ENCODE measurements at places on chromosomes 11 and 22.

DNA sequence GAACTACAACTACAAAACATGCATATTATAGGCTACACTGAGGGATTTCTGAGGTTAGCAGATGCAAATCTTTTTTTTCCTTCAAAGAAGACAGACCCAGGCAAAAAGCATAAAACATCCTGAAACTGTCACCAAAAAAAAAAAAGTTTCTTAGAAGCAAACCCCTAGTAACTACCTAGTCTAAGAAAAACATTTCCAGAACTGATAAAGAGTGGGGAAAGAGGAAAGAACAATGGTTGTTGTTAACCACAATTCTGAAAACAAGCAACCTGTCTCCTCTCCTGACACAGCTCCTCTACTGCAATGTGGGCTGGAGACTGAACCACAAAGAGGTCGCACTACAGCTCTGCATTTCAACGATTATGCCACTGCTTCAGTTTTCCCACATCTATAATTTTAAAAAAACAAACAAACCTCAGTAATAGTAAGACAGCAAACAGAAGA is 15.0 kb downstream of the DENND5A start:
- DNase-seq: no peak

DNA sequence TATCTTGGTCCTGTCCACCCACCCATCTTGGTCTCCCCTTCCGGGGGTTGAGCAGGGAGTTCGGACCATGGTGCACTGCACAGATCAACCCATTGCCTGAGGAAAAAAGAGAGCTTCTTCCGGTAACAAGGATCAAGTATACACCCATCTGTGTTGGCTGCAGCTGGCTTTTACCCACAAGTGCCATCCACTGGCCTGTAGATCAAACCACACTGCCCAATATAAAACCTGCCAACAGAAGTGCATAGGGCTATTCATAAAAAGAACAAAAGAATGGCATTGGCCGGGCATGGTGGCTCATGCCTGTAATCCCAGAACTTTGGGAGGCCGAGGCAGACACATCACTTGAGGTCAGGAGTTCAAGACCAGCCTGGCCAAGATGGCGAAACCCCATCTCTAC is 94.5 kb downstream of the ZC3H12C start:
- no peak for DNase-seq

DNA sequence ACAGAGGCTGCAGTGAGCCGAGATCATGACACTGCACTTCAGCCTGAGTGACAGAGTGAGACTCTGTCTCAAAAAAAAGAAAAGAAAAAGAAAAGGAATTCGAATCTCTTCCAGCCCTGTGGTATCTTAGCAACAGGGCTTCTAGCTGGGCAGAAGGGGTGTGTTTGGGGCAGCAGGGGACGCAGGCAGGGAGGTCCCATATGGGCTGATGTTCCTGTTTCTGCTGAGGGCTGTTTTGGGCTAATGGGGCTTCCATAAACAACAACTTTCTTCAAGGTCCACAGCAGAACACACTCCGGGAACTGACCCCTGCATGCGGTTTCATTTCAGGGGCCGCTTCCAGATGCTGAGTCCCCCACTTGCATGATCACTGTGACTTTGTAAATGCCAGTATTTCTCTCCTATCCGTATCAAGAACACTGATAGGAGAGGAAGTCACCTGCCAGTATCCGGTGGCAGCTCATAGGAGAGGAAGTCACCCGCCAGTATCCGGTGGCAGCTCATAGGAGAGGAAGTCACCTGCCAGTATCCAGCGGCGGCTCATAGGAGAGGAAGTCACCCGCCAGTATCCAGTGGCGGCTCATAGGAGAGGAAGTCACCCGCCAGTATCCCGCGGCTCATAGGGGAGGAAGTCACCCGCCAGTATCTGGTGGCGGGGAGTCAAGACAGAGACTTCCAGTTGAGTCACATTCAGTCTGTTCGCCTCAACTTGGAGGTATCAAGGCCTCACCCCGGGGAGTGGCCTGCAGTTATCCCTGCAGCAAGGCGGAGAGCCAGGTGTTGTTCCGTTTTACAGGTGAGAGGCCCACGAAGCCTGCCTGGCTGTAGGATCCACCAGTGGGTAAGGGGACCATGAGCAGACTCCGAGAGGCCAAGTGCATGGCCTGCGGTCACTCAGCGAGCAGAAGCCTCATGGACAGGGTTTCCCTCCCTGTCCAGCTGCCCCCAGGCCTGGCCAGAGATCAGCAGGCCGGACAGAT is 8.3 kb upstream of the FGF19 start:
- DNase-seq: no peak

- no peak for DNase-seq
Measured at GRCh38 chr22:30885001-30885366, 83.6 kb downstream of the MORC2 start.

DNA sequence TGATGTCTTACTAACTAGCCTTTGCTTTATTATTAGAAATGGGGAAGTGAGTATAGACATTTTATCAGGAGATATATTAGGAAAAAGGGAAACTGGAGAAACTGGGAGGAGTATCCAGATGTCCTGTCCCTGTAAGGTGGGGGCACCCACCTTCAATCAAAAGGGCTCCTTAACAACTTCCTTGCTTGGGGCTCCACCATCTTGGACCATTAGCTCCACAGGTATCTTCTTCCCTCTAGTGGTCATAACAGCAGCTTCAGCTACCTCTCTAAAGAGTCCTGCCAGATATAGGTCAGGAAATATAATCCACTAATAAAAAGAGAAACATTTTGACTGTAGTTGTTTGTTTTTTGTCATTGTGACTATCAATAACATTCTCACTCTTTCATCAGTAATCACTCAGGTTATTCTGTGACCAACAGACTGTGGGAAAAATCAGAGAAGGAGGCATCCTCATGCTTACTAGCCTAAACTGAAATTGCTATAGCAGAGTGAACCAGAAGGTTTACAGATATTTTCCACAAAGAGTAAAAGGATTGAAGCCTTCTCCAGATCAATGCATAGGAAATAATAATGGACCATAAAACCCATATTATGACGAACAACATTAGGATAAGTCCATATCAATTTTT is 10.4 kb downstream of the OR51B4 start:
- no peak for DNase-seq

GRCh38 chr11:122807731-122808477 is 30.4 kb upstream of the CRTAM start:
- no peak for DNase-seq

DNA sequence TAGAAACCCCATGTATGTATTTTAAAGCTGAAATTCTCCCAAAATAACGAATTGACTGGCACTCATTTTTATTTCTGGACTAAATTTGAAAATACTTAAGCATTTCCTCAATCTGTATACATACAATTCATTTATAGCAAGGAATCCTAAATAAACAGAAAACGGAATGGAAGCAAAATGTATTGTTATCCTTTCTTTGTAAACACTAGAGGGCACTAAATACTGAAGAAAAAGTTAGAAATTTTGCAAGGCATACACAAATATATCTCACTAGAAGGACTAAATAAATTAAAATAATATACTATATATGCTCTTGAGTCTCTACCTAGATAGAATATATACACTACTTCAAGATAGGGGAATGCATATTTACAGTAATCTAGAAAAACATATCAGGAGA is 23.1 kb upstream of the ANO5 start:
- DNase-seq: no peak

GRCh38 chr11:100816823-100817222 is 129.7 kb downstream of the ARHGAP42 start:
- no peak for DNase-seq

DNA sequence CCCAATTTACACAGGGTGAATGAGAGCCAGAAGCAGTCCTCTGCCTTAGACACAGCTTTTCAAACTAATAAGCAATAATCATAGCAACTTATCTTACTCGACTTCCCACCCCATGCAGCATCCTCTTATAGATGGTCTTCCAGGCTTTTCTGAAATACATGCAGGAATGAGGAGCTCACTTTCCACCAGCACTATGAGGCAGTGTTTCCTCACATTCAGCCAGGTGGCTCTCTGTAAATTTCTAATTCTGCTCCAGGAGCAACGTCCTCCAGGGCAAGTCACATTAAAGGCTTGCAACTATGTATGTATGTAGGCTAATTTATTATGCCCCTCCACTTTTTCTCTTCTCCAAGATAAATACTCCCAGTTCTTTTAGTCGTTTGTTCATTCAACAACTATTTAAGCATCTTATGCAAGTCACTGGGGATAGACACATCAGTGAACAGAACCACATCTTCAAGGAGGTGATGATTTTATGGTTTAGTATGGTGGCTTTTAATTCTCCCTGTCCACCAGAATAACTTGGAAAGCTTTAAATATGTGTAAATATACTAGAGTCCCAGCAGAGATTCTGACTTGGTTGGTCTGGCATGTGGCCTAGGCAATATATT is 59.9 kb downstream of the PAK1 start:
- no peak for DNase-seq

DNA sequence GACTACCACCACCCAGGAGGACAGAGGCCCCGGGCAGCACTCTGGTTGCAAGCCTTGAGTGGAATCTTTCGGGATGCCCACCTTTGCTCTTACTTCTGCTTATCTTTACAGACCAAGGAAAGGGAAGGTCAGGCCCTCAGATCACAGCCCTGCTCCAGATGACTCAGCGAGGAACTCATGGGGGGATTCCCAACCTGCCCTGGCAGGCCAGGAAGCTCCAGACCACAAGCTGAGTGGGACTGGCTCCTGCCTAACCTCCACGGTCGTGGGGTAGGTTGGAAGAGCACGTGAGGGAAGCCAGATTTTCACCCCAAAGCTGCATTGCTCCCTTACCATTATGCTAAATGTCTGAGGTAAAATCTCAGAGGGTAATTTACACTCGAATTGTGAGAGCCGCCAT is 11.8 kb downstream of the TBC1D10A start:
- DNase-seq: no peak

- DNase-seq: no peak
Measured at GRCh38 chr11:46149826-46150225, 28.6 kb upstream of the PHF21A start.

- no peak for DNase-seq
Measured at GRCh38 chr22:31637447-31637890, 24.5 kb downstream of the PISD start.

GRCh38 chr11:32829157-32829679 is 509 bp upstream of the PRRG4 start:
- DNase-seq: no peak

DNA sequence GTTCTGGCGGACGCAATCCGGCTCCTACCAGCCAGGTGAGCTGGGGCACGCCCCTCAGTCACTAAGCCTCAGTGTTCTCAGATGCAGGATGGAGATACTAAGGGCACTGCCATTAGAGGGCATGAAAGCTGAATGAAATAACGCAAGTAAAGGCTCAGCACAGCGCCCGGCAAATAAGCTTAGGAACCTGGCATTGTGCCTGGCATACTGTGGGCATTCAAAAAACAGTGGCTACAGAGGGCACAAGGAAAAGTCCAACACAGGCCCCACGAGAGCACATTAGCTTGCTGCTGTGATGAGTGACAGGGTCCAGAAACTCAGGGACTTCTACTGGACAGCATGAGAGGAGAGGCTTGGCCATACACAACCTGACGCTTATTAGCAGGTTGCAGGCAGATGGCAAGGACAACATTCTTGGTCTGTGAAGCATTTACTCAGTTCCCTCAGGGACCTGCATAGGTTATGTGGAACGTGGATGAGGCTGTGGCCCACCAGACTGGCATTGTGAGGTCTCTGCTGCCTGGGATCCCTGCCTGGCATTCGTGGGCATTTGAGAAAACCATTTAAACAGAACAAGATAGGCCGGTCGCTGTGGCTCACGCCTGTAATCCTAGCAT is 12.2 kb downstream of the TXN2 start:
- no peak for DNase-seq

GRCh38 chr11:10669258-10670033 is 24.1 kb downstream of the IRAG1 start:
- DNase-seq: peak; percentile 69

DNA sequence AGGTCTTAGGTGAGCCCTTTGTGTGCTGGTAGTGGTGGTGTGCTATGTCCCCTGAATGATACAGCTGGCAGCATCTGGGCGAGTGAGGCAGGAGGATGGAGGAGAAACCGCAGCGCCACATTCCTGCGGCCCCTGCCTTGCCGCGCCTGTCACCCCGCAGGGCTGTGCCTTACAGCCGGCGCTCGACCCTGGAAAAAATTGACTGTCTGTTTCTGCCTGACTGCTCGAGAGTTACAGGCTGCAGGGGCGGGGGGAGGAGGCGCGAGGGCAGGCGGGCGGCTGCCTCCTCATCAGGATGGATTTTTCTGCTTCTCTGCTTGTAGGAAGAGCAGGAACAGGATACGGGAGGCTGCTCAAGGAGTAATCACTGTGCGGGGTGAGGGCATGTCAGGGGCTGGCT is 443.4 kb downstream of the MIAT start:
- no peak for DNase-seq

GRCh38 chr22:39469326-39469680 is 12.5 kb downstream of the MGAT3 start:
- no peak for DNase-seq

GRCh38 chr11:16946477-16947282 is 67.5 kb downstream of the PLEKHA7 start:
- no peak for DNase-seq

DNA sequence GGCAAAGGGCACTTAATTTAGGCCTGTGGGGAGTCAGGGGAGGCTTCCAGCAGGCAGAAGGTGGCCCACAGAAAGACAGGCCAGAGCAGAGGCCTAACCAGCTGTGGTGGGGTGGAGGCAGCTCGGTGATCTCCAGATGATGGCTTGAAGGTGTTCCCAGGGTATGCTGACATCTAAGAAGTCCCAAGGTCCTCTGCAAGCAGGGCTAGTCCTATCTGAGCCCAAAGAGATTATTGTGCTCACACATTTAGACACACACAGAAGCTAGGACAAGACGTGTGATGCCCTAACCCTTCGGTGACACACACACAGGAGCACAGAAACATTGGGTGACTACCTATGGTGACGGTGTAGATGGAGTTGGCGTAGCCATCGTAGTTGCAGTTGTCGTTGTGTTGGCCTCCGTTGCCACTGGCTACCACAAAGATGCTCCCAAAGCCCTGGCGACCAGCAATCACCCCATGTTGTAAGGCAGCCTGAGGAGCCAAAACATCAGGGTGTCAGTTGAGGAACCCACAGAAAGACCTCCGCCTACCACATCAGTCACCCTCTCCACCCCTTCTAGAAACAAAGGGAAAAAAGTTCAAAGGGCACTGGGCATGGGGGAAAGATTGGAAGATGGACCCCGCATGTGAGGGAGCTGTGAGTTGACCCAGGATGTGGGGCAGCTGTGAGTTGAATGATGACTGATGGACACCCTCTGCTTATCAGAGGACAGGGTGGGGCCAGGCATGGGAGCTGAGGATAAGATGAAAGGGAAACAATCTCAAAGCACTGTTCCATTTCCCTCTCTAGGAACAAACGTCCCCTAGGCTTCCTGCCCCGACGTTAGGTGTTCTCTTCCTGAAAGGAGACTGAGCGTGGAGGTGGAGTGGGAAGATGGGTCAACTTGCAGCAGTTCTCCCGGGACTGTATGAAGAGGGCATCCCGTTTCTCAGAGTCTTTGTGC is 7.9 kb downstream of the PCSK7 start:
- no peak for DNase-seq

Data from SHP77 treated with DMSO at 0.1 percent for 48 hours (cell line).